Caco-2 (cell line): ENCODE measurements at places on chromosomes 13 and 19. TPM values are rescaled to one million over a fixed set of nuclear protein-coding genes. Genes with fewer than 3 reads are reported as not detected.

DNA sequence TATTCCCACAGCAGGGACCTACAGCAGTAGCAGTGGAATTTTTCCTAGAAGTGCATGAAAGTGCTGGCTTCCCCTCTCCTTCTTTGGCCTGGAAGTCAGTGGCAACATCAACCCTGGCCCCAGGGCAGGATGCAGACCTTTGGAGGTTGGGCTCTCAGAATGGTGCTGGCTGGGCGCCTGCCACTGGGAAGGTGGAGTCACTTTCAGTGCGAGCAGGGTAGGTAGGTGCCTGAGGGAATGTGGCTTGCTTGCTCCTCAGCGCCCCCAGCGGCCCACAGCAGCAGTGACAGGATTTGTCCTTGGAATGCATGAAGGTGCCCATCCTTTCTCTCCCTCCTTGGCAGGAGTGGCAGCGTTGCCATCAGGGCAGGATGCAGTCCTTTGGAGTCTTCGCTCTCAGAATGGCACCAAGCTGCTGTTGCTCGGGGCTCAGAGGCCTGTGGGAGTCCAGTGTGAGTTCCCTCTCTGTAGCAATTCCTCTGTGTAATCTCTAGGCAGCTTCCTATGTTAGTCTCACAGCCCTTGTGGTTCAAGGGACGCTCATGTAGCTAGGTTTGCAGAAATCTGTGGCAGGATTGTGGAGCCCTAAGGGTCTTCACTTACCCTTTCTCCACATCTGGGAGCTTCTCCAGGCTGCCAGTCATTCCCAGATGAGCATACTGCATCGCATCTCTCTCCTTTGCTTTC, 354.4 kb upstream of the DACH1 start:
- H3K4me1 ChIP-seq = no peaks in the 10 kb centered on the region
- no peaks in the 10 kb centered on the region for H3K27me3 ChIP-seq

DNA sequence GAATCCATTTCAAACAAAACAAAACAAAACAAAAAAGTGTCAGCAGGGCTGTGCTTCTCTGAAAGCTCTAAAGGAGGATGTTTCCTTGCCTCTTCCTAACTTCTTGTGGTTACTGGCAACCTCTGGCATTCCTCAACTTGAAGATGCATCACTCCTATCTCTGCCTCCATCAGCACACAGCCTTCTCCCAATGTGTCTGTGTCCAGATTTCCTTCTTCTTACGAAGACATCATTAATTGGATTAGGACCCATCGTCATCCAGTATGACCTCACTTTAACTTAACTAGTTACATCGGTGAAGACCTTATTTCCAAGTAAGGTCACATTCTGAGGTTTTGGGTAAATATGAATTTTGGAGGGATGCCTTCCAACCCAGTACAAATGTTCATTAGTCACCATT, 33.8 kb upstream of the GTF2F2 start:
- no peak for DNase-seq
- H3K4me3 ChIP-seq = no peak overlapping the region
- no peak overlapping the region for H3K27ac ChIP-seq
- no peaks in the 10 kb centered on the region for H3K36me3 ChIP-seq

- peak overlapping the region; percentile 15 for H3K27ac ChIP-seq
- no peak for DNase-seq
- no peaks in the 10 kb centered on the region for H3K4me1 ChIP-seq
- no peaks in the 10 kb centered on the region for H3K27me3 ChIP-seq
- no peaks in the 10 kb centered on the region for H3K36me3 ChIP-seq
- H3K4me3 ChIP-seq = no peak overlapping the region
These were observed 31.0 kb downstream of the PTPRS start for GRCh38 chr19:5309438-5310204.

- no peaks in the 10 kb centered on the region for H3K36me3 ChIP-seq
- H3K4me3 ChIP-seq = no peak overlapping the region
- no peak for DNase-seq
- H3K27ac ChIP-seq = no peak overlapping the region
- no peaks in the 10 kb centered on the region; the same call in none of the 2 replicates for H3K27me3 ChIP-seq
These were observed 82.5 kb downstream of the MAP4K1 start for GRCh38 chr19:38535212-38535611.

DNA sequence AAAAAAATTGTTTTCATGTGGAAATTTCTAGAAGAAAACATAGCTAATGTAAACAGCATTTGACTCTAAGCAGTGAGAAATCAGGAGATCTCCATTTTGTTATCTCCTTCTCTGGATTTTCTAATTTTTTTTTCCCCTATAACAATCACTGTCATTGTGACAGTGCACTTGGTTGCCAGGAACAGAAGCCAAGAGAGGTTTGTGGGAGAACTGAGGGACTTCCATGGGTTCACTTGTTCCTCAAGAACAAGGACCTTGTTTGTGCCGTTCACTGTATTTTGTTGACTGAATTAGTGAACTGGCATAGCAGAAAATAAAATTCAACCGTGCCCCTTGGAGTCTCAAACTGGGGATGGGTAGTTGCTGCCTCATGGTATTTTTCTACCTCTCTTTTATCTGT, 17.1 kb downstream of the SHISA7 start:
- no peak overlapping the region for H3K27ac ChIP-seq
- DNase-seq = no peak
- no peak overlapping the region for H3K4me3 ChIP-seq
- no peaks in the 10 kb centered on the region for H3K27me3 ChIP-seq
- no peaks in the 10 kb centered on the region for H3K4me1 ChIP-seq

- H3K4me1 ChIP-seq = peaks cover 11% of the 10 kb centered on the region
- no peak for DNase-seq
- no peak overlapping the region for H3K27ac ChIP-seq
- H3K4me3 ChIP-seq = no peak overlapping the region
- H3K27me3 ChIP-seq = no peaks in the 10 kb centered on the region
These were observed 151.0 kb downstream of the DLEU7 start for GRCh38 chr13:50692396-50692915.

GRCh38 chr19:45883881-45884681, 1.9 kb downstream of the IRF2BP1 start:
- H3K4me1 ChIP-seq = peaks cover 25% of the 10 kb centered on the region
- no peak overlapping the region; the same call in 1 of the 2 replicates for H3K4me3 ChIP-seq
- H3K27me3 ChIP-seq = no peaks in the 10 kb centered on the region
- peak overlapping the region; percentile 60 for H3K27ac ChIP-seq
- no peak for DNase-seq
- no peaks in the 10 kb centered on the region for H3K36me3 ChIP-seq

DNA sequence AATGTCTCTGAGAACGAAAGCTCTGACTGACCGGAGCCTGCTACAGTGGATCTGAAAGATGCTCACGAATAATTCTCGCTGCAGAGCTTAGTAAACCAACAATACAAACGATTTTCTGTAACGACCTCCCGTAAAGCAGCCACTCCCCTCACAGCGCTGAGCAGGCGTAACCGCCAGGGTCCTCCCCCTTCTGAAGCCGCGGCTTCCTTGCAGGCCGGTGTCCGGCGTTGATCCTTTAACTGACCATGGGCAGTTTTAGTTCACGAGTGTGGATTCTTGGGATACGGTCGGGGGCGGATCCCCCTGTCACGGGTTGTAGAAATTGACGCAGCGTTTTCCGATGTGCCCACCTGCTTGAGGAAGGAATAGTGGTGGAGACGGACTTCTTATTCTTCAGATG, 75.9 kb downstream of the ATP11A start:
- H3K4me1 ChIP-seq = peaks cover 3% of the 10 kb centered on the region
- no peaks in the 10 kb centered on the region for H3K36me3 ChIP-seq
- DNase-seq = no peak
- no peak overlapping the region for H3K4me3 ChIP-seq

DNA sequence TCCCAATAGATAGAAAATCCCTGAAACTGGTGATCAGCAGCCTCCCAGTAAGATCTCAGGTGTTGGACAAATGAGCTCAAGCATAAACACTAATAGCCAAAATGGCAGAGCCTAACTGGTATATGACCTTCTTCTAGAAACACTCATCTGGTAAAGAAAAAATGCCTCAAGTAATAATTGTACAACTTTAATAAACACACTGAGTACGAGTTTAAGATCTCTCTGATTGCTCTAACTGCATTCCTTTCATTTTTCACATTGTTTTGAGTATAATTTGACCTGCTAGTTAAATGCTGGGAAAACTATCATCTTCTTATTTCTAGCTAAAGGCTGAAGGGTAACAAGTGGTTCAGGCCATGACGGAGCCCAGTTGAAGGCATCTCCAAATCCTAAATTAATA, 2009.5 kb upstream of the PCDH20 start:
- no peak for DNase-seq
- no peaks in the 10 kb centered on the region for H3K36me3 ChIP-seq
- no peak overlapping the region for H3K27ac ChIP-seq
- H3K27me3 ChIP-seq = no peaks in the 10 kb centered on the region
- H3K4me1 ChIP-seq = 0 out of 2 replicates have a peak, but pooled peaks cover 3% of the 10 kb centered on the region

DNA sequence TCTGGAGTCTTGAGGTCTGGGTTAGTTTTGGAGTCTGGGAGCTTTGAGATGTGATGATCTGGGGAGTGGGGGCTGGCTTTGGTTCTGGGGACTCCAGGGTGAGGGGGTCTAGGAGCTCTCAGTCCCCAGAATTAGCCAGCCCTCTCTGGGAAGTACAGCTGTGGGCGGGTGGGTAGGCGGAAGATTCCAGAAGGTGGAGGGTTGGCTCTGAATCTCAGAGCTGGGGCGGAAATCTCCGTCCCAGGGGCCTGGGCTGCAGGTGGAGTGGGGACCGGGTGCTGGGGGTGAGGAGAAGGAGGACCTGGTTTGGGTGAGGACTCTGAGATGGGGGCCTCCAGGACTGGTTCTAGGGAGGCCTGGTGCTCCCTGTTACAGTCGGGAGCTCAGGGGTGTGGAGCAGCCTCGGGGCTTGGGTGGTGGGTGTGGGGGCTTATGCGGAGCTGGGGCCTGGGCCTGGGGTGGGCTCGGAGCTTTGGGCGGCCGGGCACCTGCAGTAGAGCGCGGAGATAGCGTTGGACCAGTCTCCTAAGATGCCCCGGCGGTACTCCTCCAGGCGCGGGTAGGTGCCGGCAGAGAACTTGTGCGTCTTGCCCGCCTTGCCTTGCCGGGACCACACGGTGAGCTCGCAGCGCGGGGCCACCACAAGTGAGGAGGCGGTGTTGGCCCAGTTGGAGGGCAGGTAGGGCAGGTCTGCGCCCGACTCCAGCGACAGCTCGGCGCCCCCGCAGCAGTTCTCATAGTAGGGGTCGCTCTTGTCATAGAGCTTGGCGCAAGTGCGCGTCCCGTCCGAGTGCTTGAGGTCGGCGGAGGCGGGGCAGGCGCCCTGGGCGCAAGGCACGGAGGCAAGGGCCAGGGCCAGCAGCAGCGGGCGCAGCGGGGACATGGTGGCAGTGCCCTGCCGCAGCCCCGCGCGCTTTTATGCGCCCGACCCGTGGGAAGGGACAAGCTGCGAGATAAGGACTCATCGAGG, at the start of gene SYCN:
Gene SYCN, minus strand, starts transcription at position 892 of the 970 bp plus-strand sequence. Its CDS starts 9 bp downstream, at position 883.
- H3K27me3 ChIP-seq = no peaks in the 10 kb centered on the region
- no peak within 1 kb of the TSS for H3K4me3 ChIP-seq
- peaks cover 29% of the 10 kb centered on the region for H3K4me1 ChIP-seq
- peak within 1 kb of the TSS; percentile 43 for H3K27ac ChIP-seq

GRCh38 chr13:57128909-57129308, 11.8 kb upstream of the PRR20A start:
- no peak for DNase-seq
- no peak overlapping the region for H3K27ac ChIP-seq
- H3K4me3 ChIP-seq = no peak overlapping the region

DNA sequence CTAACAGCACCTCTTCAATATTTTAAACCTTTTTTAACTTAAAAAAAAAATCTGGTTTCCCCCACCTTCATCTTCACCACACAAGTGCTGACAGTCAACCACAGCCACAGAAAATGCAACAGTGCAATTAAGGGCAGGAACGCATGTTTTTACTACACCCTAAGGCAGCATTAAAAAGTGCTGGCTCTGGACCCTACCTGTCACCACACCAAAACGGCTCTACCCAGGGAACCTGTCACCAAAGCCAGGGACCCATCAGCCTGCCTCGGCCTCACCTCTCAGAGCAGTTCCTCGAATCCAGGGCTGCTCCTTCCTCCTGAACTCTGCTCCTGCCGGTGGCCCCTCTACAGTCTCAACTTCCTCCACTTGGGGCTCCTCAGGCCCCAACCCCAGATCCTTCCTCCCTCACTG, 22.5 kb upstream of the SLC35E1 start:
- H3K4me3 ChIP-seq = no peak overlapping the region
- H3K27me3 ChIP-seq = no peaks in the 10 kb centered on the region
- H3K27ac ChIP-seq = peak overlapping the region; percentile 23
- no peaks in the 10 kb centered on the region for H3K4me1 ChIP-seq
- DNase-seq = no peak
- H3K36me3 ChIP-seq = no peaks in the 10 kb centered on the region

DNA sequence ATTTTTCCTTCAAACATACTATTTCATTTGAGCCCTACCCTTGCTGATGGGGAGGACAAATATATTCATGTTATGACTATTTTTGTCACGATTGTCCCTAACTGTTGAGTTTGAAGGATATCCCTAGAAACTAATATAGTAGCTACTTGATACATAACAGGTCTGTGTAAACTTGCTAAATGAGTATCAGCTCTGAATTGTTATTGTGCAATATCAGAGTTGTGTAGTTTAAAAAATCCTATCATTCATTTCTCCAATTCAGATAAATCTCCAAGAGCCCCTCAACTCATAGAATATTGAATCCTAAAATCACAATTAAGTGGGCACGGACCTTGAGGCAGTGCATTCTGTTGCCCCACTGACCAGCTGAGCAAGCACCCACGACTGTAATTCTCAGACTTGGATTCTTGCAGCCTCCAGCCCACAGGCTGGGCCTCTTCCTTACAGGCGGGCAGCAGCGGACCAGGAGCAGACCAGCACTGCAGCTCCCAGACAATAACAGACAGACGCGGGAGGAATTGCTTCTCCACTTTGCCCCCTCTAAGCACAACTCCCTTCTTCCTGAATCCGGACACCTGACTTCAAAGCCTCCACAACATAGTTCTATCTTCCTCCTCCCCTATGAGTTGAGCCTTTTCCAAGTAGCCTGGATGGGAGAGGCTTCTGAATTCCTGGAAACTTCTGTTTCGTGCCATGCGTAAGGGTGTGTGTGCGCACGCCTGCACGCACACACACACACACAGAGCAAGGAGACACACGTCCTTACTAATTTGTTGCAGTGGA, 337.6 kb upstream of the ARGLU1 start:
- H3K36me3 ChIP-seq = no peaks in the 10 kb centered on the region
- no peak overlapping the region for H3K4me3 ChIP-seq
- DNase-seq = no peak
- no peak overlapping the region for H3K27ac ChIP-seq
- no peaks in the 10 kb centered on the region for H3K4me1 ChIP-seq
- H3K27me3 ChIP-seq = no peaks in the 10 kb centered on the region

- H3K27me3 ChIP-seq = no peaks in the 10 kb centered on the region
- H3K27ac ChIP-seq = no peak overlapping the region
- DNase-seq = no peak
- H3K36me3 ChIP-seq = peaks cover 2% of the 10 kb centered on the region; the same call in 1 of the 2 replicates
These were observed 46.1 kb downstream of the TMED1 start for GRCh38 chr19:10789866-10790265.

GRCh38 chr13:110010404-110011138, 224.2 kb upstream of the IRS2 start:
- no peaks in the 10 kb centered on the region for H3K27me3 ChIP-seq
- DNase-seq = no peak
- H3K27ac ChIP-seq = no peak overlapping the region
- no peaks in the 10 kb centered on the region for H3K36me3 ChIP-seq
- H3K4me3 ChIP-seq = no peak overlapping the region
- peaks cover 28% of the 10 kb centered on the region for H3K4me1 ChIP-seq

The C19orf38 gene
- 0.61 and 1.1 TPM in 2 replicates for total RNA-seq

The CFAP97D2 gene
- not detected in 2 replicates for total RNA-seq

The PROZ gene
- total RNA-seq = not detected in 2 replicates

The NKG7 gene
- not detected in 2 replicates for total RNA-seq

The SBSN gene
- total RNA-seq = not detected in 2 replicates

The DPP9 gene
- 63.2 and 71.4 TPM in 2 replicates for total RNA-seq

The LRP3 gene
- total RNA-seq = 21.3 and 22.8 TPM in 2 replicates

The LGALS7B gene
- not detected in 2 replicates for total RNA-seq

The CEACAM20 gene
- 0.16 TPM in 1 of 2 replicates, not detected in the other for total RNA-seq

The CD70 gene
- total RNA-seq = not detected in 2 replicates

The TNFSF13B gene
- total RNA-seq = 0.41 and 0.84 TPM in 2 replicates

The IFI30 gene
- 38.3 and 39.6 TPM in 2 replicates for total RNA-seq

The CBY2 gene
- 0.67 and 0.91 TPM in 2 replicates for total RNA-seq
